CD4-positive, alpha-beta T cell (primary cell): ENCODE measurements at places on chromosomes 7 and 10. TPM values are rescaled to one million over a fixed set of nuclear protein-coding genes. Genes with fewer than 3 reads are reported as not detected.

DNA sequence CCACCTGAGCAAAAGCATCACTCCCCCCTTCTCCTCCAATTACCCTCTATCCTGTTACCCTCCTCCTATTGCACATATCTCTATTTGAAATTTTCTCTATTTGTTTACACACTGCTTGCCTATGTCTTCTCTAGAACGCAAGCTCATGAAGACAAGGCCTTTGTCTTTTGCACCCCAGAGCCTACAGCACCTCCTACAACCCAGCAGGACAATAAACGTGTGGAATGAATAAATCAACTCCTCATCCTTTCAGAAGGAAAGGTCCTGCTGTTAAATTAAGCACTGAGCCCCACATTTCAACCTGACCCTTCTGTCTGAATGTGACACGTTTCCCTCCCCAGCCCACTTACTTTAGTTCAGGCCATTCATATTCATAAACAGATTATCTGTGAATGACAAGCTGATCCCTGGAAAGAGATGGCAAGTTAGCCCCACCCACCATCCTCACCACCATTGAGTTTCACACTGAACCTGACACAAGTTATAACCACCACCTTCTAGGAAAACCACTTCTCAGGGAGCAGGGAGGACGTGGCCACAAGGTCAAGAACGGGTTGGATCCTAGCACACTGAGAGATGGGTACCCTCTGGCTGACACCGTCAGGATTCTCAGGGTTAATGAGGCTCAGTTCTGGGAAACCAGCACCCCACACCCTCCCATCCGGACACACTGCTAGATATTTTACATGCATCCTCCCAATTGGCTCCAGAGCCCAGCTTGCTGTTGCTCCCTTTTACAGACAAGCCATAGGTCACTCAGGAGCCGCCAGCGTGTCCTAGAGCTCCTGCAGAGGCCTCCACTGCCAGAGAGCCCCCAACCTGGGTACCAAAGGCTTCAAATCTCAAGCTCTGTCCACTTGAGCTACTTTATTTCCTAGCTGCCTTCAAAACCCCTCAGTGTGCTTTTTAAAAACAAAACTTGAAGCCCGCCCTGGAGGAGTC is 934 bp downstream of the PRTFDC1 start:
- peaks cover 17% of the 10 kb centered on the region for H3K4me1 ChIP-seq
- H3K4me3 ChIP-seq, result peak overlapping the region; percentile 72
- H3K27me3 ChIP-seq, result no peaks in the 10 kb centered on the region
- no peaks in the 10 kb centered on the region for H3K36me3 ChIP-seq
- DNase-seq, result no peak

DNA sequence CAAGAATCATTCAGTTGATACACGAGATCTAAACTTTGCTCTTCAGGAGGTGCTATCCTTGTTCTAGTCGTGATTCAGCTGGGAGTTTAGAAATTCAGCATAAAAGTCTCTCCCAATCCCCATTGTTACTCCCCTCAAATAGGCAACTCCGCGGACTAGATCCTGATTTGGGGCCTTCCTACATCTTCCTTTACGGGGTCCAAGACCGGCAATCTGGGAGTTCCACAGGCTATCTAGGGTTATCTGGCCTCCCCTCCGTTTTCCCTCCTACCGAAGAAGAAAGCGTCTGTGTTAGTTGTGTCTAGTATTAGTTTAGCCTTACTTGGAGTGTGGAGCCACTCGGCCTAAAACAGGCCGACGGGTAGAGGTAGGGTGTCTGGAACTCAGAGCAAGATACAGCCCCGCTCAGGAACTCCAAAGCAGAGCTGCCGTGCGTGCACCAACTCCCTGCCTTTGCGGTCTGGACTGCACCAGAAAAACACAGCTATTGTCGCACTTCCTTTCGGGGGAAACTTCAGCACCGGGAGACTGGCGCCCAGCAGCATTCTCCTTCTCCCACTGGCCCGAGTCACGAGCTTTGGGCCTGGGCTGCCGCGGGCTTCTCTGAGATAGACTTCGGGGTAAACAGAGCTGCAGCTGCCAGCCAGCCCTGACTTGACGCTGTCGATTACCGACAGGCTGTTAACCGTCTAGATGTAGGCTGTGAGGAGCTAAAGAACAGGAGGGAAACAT is 1.5 kb upstream of the DLX5 start:
- no peaks in the 10 kb centered on the region for H3K36me3 ChIP-seq
- H3K27me3 ChIP-seq, result peaks cover 62% of the 10 kb centered on the region
- no peak overlapping the region for H3K27ac ChIP-seq
- no peak overlapping the region for H3K4me3 ChIP-seq
- peaks cover 48% of the 10 kb centered on the region for H3K4me1 ChIP-seq

GRCh38 chr10:36087006-36088005 is 445.2 kb upstream of the FZD8 start:
- H3K4me3 ChIP-seq, result no peak overlapping the region
- H3K4me1 ChIP-seq, result no peaks in the 10 kb centered on the region

- H3K4me3 ChIP-seq, result no peak overlapping the region
- DNase-seq, result no peak
- H3K36me3 ChIP-seq, result peaks cover 10% of the 10 kb centered on the region
- H3K27ac ChIP-seq, result no peak overlapping the region
- H3K4me1 ChIP-seq, result peaks cover 6% of the 10 kb centered on the region
These were observed 4.8 kb downstream of the RUFY2 start for GRCh38 chr10:68402276-68402675.

DNA sequence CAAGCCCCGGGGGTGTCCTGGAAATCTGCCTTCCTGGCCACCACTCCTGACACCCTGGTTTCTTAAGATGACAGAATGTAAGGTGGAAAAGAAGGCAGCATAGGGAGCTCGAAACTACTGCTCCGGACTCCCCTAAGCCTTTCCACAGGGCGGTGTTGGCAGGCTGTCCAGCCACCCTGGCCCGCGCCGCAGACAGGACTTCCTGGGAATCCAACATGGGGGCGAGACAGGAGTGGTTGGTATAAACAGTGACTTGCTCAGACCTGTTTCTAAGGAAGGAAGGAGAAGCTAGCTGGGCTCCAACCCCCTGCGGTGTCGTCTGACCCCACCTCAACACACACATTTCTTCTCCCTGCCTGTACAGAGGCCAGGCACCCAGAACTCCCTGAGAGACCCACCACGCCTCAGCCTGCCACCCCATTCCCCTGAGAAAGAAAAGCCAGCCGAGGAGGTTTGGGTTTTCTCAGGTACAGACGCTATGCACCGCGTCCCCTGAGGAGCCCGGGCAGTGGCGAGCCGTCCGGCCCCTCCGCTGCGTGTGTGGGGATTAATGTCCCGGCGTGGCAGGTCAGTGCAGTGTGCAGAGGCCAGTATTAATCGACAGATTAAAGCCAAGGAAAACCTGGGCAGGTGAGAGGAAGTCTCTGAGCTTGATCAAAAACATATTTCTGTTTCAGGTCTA is 349.6 kb upstream of the MKI67 start:
- no peaks in the 10 kb centered on the region for H3K4me1 ChIP-seq
- DNase-seq, result no peak
- no peaks in the 10 kb centered on the region for H3K36me3 ChIP-seq
- H3K27me3 ChIP-seq, result no peaks in the 10 kb centered on the region
- H3K4me3 ChIP-seq, result no peak overlapping the region

DNA sequence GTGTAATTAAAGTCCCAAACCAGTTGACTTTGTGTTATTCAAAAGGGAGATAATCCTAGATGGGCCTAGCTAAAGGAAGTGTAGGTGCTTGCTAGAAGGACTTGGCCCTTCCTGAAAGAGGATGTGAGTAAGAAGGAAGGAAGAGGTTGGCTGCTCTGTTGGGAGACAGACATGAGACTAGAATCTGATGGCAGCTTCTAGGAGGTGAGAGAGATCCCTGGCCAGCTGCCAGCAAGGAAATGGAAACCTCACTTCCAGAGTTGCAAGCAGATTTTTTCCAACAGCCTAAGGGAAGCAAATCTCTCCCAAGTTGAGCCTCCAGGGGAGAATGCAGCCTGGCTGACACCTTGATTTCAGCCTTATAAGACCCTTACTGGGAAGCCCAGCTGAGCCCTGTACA is 368.4 kb upstream of the ZMIZ1 start:
- H3K4me1 ChIP-seq, result no peaks in the 10 kb centered on the region
- H3K27ac ChIP-seq, result no peak overlapping the region
- no peak overlapping the region for H3K4me3 ChIP-seq
- no peak for DNase-seq
- H3K27me3 ChIP-seq, result no peaks in the 10 kb centered on the region
- no peaks in the 10 kb centered on the region for H3K36me3 ChIP-seq

- H3K27ac ChIP-seq, result no peak overlapping the region
- no peaks in the 10 kb centered on the region for H3K36me3 ChIP-seq
- no peaks in the 10 kb centered on the region for H3K4me1 ChIP-seq
- H3K27me3 ChIP-seq, result peaks cover 2% of the 10 kb centered on the region
- DNase-seq, result no peak
These were observed 11.2 kb downstream of the ZCCHC24 start for GRCh38 chr10:79434223-79434687.

DNA sequence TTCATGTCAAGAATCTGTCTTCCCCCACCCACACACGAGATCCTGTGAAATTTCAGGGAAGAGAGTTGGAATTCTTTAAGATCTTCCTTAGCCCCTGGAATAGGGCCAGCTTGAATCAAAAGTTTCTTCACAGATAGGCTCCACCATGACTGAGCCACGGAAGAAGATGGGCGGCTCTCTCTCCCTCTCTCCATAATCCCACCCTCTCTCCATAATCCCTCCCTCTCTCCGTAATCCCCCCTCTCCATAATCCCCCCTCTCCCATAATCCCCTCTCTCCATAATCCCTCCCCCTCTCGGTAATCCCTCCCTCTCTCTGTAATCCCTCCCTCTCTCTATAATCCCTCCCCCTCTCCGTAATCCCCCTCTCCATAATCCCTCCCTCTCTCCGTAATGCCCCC is 20.4 kb downstream of the SHH start:
- H3K4me3 ChIP-seq, result no peak overlapping the region
- no peak for DNase-seq

DNA sequence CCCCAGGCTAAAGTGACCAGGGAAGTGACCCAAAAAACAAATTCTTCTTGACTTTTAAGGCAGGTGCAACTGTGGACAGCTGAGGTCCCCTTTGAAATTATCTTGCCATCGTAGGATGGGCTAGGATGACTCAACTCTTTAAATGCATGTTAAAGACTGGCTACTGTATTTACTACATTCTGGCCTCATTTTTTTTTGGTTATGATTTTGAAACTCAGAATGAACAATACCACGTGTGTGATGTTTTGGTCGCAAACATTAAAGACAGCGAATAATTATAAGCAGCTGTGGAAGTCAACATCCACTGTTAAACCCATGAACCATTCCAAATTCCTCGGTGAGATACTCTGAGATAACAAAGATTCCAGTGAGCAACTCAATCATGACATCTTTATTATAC is 1.2 kb upstream of the SLC13A4 start:
- no peaks in the 10 kb centered on the region for H3K27me3 ChIP-seq
- DNase-seq, result no peak
- no peaks in the 10 kb centered on the region for H3K4me1 ChIP-seq
- no peak overlapping the region for H3K4me3 ChIP-seq
- H3K36me3 ChIP-seq, result no peaks in the 10 kb centered on the region
- H3K27ac ChIP-seq, result no peak overlapping the region

- no peak overlapping the region for H3K27ac ChIP-seq
- no peak overlapping the region for H3K4me3 ChIP-seq
- no peaks in the 10 kb centered on the region for H3K4me1 ChIP-seq
- no peaks in the 10 kb centered on the region for H3K27me3 ChIP-seq
- no peak for DNase-seq
These were observed 550.3 kb downstream of the GRM8 start for GRCh38 chr7:126702242-126703016.

GRCh38 chr7:141946796-141947195 is at the start of gene CLEC5A:
TSS of gene CLEC5A (minus strand) at chr7:141946974. CDS start at chr7:141946292, 682 bp downstream.
- no peaks in the 10 kb centered on the region for H3K36me3 ChIP-seq
- no peak within 1 kb of the TSS for H3K4me3 ChIP-seq

DNA sequence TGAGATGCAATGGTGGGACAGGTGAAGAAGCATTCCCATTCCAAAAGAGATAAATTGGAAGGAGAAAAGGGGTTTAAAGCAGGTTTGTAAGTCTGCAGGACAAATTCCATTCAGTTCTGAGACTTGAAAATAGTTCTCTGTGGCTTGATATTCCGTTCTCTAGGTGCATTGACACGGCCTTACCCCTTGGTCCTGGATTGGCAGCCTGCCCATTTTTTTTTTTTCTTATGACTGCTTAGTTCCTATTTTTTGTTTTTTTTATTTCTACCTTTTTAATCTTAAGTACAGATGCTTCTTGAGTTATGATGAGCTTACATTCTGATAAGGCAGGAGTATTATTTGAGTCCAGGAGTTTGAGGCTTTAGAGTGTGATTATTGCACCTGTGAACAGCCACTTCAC is 70.6 kb downstream of the MLLT10 start:
- no peak overlapping the region for H3K4me3 ChIP-seq
- no peak overlapping the region for H3K27ac ChIP-seq
- no peaks in the 10 kb centered on the region for H3K27me3 ChIP-seq
- no peaks in the 10 kb centered on the region for H3K4me1 ChIP-seq
- no peaks in the 10 kb centered on the region for H3K36me3 ChIP-seq

DNA sequence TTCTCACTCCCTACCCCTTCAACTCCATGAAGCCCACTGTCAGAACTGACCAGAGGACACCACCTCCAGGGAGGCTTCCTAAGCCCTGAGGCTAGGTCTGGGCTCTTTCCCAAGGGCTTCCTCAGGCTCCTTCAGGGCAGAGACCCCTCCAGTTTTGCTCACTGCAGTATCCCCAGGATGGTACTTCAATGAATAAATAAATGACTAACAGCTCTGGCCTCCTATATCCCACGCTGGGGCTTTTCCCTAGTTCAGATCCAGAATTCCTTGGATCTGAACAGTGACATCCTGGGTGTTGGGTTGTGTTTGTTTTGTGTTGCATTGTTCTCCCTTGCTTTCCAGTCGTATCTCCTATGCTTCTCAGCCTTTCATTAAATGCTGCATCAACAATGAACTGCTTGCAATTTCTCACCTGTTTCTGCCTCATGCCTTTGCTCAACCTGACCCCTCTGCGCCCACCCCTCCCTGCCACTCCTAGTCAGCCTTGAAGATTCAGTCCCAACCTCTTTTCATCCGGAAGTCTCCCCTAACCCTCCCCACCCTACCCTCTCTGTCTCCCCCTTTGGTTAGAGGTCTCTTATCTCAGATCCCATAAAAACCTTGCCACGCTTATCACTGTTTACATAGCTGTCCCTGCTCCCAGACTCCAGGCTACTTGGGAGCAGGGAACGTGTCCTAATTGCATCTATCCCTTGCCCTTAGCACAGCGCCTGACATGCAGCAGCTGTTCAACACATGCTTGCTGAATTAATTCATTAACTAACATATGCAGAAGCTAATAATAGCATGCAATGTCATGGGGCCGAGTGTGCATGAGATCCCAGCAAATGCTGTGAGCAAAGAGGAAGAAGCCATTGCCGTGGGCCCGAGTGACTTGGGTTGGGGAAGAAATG is 41.7 kb downstream of the PPP1R3C start:
- H3K27me3 ChIP-seq, result no peaks in the 10 kb centered on the region
- H3K36me3 ChIP-seq, result no peaks in the 10 kb centered on the region
- H3K4me3 ChIP-seq, result no peak overlapping the region
- no peak overlapping the region for H3K27ac ChIP-seq
- DNase-seq, result no peak

The ZNF282 gene
- 13.3 TPM for total RNA-seq

The FBXO24 gene
- 0.78 TPM for total RNA-seq

The POLL gene
- 24.3 TPM for total RNA-seq

The SH2D4B gene
- 0.16 TPM for total RNA-seq

The ATOH7 gene
- total RNA-seq, result not detected
